ENCODE measurements at places on chromosomes 5 and 9. TPM values are rescaled to one million over a fixed set of nuclear protein-coding genes. Genes with fewer than 3 reads are reported as not detected.

DNA sequence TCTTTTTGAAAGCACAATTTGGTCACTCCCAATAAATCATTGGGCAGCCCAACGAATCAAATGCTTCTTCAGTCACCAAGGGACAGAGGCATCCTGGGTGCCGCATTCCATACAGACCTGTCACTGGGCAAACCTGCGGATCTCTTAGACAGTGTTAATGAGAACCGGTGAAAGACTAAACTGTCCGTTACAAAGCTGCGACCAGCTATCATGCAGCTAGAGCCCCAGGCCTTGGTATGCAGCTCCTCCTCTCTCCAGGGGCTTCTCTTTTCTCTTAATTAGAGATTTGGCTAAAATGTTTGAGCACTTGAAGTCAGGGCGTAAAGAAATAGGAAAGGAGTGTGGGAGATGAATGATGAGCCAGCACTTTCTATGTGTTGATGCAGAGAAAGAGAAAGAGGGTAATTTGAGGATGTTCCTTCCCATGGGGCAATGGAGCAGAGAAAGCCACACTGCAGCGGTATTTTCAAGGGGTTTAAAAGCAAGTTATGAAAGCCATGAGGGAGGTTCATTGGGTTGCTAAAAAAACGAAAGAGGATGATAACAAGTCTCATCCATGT lies 175.3 kb downstream of the RFK start:
- DNase-seq, result peak; percentile 37

DNA sequence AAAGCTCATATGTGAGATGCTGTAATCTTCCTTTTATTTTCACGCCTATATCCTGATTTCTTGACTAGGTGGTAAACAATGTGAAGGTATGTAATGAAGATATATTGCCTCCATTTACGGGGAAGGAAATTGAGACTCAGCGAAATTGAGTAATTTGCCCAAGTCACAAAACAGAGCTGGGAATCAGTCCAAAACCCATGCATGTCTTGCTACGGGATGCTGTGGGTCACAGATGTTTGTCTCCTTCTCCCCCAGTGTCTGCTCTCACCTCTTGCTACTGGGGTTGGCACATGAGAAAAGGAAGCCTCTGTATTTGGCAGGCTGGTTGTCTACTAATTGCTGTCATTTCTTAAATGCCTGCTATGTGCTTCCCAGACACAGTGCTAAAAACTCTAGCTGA lies 53.7 kb upstream of the TEX48 start:
- DNase-seq, result no peak

GRCh38 chr9:108889649-108890067 lies 27.6 kb downstream of the ACTL7A start:
- no peak for DNase-seq

The FAT2 gene
- total RNA-seq, result 0.58 TPM

The PCDHB16 gene
- 0.92 TPM for total RNA-seq

Data from kidney epithelial cell (primary cell).